ENCODE measurements at places on chromosomes 7 and 10.

- DNase-seq, result no peak
Measured at GRCh38 chr7:46630031-46630430, 709.0 kb upstream of the IGFBP3 start.

DNA sequence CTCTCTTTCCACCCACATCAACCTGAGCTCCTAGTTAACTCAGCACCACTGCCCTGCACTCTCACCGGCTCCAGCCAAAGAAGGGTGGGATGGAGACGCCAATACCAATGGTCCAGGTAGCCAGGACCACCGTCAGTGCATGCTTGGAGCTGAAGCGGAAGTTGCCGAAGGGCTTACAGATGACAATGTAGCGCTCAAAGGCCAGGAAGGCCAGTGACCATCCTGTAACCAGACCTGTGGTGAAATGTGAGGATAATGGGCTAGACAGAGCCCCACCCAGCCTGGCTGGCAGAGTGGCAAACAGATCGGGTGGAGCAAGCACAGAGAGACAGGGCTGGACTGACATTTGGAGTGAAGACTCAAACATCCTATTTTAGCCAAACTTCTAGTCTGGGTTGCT is 673 bp downstream of the OPN1SW start:
- DNase-seq, result no peak

DNA sequence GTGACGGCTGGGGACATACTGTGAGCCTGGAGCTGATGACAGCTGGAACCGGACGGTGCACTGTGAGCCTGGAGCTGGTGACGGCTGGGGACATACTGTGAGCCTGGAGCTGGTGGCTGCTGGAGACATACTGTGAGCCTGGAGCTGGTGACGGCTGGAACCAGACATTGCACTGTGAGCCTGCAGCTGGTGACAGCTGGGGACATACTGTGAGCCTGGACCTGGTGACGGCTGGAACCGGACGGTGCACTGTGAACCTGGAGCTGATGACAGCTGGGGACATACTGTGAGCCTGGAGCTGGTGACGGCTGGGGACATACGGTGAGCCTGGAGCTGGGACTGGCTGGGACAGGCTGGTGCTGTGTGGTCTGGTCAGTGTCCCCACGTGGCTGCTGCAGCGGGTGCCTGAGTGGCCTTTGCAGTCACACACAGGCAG is 47.9 kb downstream of the PTPRN2 start:
- DNase-seq, result no peak

GRCh38 chr10:110446954-110447608 is 50.6 kb upstream of the DUSP5 start:
- DNase-seq, result no peak

DNA sequence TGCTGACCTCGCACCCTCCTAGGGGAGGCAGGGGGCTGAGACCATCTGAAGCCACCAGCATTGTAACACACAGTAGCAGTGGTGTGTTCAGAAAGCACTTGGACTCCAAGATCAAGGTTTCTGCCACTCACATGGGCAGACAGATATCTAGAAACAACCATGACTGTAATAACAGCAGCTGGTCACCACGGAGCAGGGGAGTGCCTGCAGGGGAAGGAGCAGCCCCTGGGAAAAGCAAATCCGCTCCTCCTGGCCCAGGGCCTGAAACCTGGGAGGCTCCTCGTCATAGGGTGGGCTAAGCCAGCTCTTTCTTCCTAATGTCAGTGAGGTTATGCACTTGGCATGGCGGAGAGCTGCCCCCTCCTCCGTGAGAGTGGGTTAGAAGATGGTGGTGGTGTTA is 118.4 kb upstream of the INSYN2A start:
- no peak for DNase-seq

GRCh38 chr7:112579388-112579787 is 98.6 kb downstream of the LSMEM1 start:
- no peak for DNase-seq

DNA sequence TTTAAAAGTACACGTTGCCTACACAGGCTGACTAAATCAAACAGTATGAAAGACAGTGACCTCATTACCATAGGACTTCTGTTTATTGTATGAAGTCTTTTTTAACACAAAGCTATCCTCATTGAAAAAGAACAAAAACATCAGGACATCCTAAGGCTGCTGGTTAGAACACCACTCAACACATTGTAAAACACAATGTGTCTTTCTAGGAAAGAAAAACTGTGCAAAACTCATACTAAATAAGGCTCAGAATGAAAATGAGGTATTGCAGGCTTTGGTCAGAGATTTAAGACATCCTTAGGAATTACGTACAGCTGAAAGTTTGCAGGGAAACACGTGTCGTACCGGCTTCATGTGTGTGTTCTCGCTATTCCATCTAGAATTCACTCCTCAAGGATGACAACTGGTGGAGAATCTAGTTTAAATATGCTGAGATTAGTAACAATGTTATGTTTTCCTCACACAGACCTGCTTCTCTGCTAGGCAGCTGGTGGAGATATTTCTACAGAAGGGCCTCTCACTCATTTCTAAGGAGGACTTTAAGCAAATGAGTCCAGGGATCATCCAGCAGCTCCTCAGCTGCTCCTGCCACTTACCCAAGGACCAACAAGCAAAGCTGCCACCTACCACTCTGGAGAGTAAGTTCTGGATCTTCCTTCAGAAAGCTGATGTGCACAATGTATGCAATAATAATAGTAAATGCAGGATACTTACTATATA is 29.3 kb downstream of the SLC39A12 start:
- no peak for DNase-seq

DNA sequence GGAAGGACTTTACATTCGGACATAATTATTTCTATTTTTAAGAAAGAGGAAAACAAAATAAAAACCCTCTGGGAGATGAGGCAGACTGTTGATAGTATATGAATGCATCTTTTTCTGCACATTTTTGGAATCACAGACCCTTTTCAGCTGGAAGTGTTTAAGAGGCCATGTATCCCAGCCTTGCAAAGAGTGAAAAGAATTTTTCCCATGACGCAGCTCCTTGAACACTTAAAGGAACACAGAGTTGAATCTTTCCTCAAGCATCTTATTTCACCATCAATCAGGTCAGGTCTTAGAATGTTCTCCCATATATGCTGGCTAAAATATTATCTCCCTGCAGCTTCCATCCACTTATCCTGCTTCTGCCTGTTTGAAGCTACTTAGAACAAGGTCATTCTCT is 45.9 kb upstream of the PAPSS2 start:
- DNase-seq, result no peak

DNA sequence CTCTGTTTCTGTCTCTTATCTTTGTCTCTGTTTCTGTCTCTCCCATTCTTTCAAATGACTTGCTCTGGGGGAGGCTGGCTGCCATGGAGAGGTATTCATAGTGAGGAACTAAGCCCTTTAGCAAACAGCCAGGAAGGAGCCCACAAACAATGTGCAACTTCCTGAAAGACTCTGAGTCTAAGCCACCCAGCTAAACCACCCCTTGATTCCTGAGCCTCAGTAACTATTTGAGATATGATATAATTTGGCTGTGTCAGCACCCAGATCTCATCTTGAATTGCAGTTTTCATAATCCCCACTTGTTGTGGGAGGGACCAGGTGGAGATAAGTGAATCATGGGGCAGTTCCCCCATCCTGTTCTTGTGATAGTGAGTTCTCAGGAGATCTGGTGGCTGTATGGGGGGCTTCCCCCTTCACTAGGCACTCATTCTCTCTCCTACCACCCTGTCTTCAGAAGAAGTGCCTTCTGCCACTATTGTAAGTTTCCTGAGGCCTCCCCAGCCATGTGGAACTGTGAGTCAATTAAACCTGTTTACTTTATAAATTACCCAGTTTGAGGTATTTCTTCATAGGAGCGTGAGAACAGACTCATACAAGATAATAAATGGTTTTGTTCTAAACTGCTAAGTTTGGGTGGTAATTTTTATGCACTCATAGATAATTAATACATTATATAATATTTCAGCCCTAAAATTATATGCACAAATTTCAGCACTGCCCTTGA is 121.2 kb upstream of the FOXP2 start:
- DNase-seq, result no peak

- DNase-seq, result no peak
Measured at GRCh38 chr10:112963835-112964234, 13.8 kb downstream of the TCF7L2 start.

DNA sequence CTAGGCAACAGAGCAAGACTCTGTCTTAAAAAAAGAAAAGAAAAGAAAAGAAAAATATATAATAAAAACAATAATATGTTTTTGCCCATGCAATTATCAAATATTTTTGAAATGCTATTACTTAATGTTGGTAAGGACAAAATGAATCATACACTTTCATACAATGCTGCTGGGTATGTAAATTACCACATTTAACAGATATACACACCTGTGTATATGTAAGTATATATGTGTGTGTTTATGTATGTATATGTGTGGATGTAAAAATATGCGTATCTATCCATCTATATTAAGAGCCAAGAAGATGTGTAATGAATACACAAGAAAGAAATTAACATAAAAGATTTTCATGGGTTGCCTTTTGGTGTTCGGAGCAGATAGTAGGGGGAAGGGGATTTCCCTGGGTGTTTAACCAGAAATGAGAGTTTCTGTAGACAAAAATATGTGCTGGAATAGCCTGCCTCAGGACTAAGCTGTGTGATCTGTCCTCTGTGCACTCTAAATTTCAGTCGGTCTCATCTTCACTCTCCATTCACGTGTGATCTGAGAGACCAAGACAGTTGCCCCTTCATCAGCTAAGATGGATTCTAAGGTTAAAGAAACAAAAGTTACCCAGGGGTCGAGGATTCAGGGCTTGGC is 61.2 kb downstream of the PRKCQ start:
- DNase-seq, result no peak

DNA sequence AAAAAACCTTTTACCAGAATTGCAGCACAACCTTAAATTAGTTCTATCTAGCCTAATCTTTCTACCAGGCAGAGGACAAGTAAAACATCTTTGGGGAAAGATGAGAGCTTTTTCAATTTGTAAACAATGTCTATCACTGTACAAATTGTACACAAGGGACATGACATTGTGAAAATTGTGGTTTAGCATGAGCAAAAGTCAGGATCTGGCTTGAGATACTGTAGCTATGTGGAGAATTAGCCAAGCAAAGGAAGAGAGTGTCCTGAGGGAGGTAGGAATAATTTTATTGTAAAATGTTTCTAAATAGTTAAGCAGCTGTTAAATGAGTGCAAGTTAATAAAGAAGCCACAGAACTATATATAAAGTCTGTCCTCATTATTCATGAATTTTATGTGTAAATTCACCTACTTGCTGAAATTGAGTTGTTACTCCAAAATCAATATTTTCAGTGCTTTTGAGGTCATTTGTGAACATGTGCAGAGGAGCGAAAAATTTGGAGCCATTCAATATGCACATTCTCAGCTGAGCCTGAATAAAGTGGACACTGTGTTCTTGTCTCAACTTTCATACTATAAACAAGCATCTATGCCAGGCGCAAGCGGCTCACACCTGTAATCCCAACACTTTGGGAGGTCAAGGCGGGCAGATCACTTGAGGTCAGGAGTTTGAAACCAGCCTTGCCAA is 42.8 kb upstream of the POM121L12 start:
- DNase-seq, result no peak

- no peak for DNase-seq
Measured at GRCh38 chr7:10677668-10678232, 295.9 kb upstream of the PHF14 start.

- DNase-seq, result peak; percentile 55
Measured at GRCh38 chr10:43263551-43264343, 3.1 kb downstream of the RASGEF1A start.

DNA sequence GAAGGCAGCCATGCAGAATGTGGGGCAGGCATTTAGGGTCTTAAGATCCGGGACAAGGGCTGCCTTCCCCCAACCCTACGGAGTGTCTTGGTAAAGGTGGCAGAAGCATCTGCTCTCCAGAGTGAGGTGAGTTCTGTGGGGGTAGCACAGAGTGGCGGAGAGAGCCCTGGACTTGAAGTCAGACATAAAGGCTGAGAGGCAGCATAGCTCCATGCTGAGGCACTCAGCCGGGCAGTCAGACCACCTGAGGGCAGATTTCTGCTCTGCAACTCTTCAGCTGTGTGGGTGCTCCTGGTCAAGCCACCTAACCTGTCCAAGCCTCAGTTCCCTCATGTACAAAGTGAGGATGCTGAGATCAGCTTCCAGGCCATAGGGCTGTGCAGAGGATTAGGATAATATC is 81.0 kb downstream of the CRTAC1 start:
- no peak for DNase-seq

GRCh38 chr10:13453896-13454295 is 74.9 kb downstream of the BEND7 start:
- DNase-seq, result peak; percentile 41

GRCh38 chr7:17991866-17992648 is 35.6 kb downstream of the PRPS1L1 start:
- no peak for DNase-seq

DNA sequence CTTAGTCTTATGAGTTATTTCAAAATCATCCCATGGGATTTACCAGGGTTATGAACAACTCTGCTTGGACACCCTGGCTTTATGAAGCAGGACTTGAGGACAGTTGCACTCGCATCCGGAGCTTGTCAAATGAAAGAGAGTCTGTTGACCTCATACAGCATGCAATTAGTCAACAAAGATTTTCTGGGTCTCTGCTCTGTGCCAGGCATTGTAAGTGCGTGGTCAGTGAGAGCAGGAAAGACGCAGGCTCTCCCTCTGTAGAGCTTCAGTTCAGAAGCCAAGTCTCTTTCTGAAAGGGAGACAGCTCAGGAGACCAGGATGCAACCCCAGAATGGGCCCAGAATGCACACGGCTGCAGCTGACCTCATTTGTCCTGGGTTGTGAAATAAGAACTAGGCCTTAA is 45.5 kb upstream of the DMBT1 start:
- no peak for DNase-seq

- DNase-seq, result no peak
Measured at GRCh38 chr7:52779004-52779403, 256.4 kb upstream of the POM121L12 start.

DNA sequence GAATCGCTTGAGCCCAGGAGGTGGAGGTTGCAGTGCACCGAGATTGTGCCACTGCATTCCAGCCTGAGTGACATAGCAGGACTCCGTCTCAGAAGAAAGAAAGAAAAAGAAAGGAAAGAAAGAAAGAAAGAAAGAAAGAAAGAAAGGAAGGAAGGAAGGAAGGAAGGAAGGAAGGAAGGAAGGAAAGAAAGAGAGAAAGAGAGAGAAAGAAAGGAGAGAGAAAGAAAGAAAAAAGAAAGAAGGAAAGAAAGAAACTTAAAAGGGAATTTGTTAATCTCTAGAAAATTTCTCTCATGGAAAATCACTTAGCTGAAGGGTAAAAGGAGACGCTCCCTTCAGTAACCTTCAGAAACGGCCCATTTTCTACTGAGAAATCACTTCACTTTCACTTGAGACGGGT is 279.5 kb upstream of the KLF6 start:
- no peak for DNase-seq

DNA sequence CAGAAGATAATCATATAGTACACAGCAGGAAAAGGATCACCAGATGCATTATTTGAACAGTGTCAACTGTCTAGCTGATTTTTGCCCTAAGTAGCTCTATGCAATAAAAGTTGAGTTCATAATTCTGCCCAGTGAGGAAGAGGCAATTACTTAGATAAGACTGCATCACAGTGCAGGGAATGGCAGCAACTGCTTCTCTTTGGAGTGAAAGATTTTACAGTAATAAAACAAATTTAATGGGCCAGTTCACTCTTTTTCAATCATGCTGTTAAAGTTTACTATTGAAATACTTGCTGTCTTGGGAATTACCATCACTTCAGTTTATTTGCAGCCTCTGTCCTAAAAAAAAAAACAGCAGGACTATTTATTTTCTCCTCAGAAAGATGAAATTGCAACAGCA is 907.9 kb downstream of the ANKRD7 start:
- DNase-seq, result no peak

GRCh38 chr10:132641401-132641800 is 103.8 kb downstream of the INPP5A start:
- no peak for DNase-seq

- no peak for DNase-seq
Measured at GRCh38 chr10:112389271-112389822, 15.4 kb downstream of the ACSL5 start.

GRCh38 chr7:137671920-137672319 is 174.9 kb downstream of the DGKI start:
- DNase-seq, result no peak
